ENCODE measurements at places on chromosomes 5 and 9.

GRCh38 chr9:84146893-84147710, 166.5 kb downstream of the RMI1 start:
- no peak for DNase-seq

DNA sequence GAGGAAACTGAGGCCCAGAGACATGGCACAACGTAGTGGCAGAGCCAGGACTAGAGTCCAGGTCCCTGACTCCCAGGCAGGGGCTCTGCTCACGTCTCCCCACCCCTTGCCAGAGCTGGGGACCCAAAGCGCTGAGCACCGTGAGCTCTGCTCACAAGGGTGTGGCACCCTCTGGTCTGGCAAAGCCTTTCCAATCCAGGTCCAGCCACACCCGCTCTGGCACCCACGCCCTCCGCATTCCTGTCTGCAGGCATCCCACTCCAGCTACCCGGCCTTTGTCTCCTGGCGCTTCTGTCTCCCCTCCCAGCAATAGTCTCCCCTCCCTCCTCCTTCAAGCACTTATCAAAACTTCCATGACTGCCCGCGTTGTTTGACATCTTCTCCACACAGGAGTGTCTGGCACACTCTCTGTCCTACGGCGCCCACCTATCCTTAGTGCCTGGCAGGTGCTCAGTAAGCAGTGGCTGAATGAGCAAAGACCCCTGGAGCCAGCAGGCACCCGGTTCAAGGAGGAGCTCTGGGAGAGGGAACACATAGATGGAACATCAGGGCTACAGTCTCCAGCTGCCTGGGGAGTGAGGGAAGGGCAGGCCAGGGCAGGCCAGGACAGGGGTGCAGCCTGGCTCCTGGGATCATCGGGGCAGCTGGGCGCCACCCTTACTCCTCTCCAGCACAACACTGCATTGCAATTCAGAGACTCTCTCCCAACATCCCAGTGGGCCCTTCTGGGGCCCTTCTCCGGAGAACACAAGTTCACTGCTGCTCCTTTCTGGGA, 12.0 kb downstream of the HIGD2A start:
- no peak for DNase-seq

DNA sequence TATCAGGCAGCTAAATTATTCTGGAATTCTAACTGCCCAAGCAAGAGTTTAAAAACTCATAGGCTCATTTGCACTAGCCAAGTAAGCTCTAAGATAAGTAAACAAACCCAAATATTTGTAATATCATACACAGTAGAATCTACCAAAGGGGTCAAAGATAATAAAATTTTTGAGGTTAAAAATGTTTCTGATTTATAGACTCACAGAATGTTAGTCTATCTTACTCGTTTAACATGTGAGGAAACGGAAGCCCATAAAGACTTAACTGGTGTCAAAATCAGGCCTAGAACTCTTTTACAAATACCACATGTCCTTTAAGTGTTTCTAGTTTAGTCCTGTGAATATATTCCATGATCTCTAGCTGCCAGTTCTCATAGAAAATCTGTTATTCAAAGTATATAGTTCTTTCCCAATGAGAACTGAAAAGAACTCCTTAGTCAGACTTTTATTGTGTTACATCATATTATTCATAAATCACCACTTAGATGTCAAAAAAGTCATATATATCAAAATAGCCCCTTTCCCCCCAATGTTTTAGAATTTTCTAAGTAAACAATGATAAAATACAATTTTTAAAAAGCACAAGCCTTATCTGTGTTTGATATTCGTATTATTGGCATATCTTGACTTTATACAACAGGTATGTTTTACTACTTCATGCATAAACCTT, 13.9 kb downstream of the RAB14 start:
- DNase-seq = no peak

GRCh38 chr5:16410338-16410737, 55.3 kb downstream of the ZNF622 start:
- DNase-seq = no peak

DNA sequence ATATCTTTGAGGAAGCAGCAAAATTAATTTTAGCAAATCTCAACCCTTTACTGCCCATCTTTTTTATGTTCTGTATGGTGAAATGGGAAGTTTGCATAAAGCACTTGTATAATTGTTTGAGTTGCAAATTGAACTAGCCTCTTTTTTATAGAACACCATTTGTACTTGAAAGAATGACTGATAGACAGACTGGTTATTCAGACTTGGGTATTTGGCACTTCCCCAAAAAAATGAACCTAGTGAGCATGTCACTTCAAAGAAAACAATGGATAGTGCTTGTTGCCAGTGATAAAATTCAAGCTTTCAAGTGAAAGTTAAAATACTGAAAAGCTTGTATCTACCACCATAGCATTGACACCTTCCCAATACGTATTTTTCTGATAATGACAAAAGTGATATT, 115.8 kb downstream of the ERCC6L2 start:
- DNase-seq = no peak

GRCh38 chr5:82512025-82512424, 233.9 kb upstream of the RPS23 start:
- DNase-seq = no peak

DNA sequence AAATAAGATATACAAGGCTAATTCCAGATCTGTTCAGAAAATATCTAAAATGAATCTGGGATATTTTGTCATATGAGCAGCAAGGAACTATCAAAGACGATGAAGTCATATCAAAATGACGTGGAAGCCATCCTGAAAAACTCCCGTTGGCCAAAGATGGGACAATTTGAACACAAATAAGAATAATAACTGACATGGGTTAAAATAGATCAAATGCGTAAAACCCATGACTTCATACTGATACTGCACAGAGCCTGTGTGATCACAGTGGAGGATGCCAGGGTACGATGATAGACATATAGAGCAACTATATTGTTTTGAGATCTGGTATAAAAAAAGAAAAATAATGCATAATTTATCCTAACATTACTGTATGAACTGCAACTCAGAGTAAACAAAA, 51.0 kb upstream of the PIP5K1B start:
- DNase-seq = no peak

DNA sequence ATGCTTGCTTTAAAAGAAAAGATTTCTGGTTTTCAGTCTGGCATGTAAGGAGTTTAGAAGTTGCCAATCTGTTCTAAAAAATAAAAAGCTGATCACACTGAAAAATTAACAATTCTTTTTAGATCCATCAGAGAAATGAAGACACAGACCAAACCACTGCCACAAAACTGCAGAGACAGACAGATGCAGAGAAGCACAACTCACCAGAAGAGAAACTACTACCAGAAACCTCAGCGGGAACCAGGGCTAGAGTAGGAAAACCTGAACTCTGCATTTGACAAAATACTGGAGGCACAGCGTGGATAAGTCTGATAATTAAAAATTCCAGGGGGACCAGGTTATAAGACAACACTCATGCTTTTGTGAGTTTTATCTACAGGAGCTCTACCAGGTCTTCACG, 28.8 kb downstream of the FBXL17 start:
- DNase-seq = no peak

DNA sequence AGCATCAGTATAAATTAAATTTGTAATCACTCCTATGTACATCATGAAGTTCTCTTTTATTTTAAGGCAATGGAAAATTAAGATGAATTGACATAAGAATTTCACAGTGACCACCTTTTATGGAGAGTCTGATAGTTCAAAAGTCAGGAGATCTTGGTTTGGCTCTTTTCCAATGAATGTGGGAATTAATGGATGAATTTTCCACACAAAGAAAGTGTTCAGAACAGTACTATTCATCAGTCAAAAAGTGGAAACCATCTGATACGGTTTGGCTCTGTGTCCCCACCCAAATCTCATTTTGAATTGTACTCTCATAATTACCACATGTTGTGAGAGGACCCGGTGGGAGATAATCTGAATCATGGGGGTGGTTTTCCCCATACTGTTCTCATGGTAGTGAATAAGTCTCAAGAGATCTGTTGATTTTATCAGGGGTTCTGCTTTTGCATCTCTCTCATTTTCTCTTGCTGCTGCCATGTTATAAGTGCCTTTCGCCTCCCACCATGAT, 24.5 kb downstream of the CCDC125 start:
- DNase-seq = no peak

DNA sequence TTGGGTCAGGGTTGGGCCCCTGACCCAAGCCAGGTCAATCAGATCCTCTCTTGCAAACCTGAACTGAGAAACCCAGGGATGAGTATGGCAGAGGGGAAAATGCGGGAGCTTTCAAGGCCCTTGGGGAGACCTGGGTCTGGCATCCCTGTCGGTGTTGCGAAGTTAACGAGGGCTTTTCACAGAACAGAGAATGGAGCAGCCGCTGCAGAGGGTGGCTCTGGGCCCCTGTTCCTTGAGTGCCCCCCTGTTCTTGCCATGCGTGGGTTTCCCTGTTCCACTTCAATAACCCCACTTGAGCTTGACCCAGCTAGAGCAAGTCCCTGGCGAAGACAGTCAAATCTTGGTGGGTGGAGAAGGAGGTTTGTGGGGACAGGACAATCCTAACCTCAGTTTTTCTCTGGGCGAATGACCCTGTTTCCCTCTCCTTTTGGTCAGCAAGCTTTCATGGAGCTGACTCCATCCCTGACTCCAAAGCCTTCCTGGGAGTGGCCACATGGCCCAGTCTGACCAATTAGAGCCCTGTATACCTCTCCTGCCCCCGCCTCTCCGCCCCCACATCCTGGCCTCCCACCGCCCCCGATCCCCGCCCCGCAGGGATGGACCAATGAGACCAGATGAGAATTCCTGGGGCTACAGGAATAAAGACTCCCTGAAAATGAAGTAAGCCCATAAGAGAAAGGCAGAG, 2.9 kb upstream of the VDAC1 start:
- DNase-seq = no peak

DNA sequence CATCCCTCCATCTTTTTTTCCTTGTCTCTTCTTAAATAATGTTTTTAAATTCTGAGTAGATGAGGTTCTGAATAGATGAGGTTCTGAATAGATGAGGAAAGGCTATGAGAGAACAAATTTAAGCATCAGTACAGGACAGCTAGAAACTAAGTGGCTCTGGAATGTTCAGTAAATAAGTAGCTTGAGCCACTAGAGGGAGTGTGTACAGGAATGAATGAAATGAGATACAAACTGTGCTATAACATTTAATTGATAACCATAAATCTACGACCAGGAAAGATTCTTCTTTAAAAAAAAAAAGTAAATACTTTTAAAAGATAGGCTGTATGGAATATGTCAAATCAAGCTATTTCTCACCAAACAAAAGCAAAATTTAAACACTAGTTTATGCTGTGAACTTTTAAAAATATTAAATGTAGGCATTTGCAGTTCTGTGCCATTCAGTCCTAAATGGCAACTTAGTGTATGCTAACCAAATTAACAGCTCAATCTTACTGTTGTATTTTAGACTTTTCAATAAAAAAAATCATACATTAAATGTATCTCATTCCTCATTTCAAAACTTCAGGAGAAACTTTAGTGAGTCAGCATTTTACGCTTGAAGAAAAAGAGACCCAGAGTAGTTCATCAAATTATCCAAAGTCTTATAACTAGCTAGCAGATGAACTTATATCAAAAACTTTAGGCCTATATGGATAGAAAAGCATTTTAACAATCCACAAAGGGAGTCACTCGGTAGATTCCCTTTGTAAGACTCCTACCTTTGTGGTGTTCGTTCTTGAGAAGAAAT, 70.4 kb upstream of the SNX2 start:
- no peak for DNase-seq

GRCh38 chr9:6911901-6912638, 154.3 kb downstream of the KDM4C start:
- DNase-seq = no peak

GRCh38 chr9:71302776-71303175, 181.4 kb upstream of the TRPM3 start:
- no peak for DNase-seq

DNA sequence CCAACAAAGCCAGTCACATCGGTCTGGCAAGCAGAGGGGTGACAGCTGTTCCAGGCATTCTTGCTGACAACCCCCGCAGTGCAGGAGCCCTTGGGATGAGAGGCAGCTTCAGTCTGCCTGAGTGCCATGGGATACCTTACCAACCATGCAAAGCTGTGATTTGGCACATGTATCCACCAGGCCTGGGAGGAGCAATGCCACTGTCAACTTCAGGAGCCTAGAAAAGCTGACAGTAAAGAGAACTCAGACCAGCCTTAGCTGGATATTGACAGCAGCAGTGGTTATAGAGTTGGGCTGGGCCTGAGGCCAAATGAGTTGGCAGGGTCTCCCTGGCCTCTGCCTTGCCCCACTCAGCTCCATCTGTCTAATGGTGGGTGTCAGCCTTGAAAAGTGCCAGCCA, 10.1 kb upstream of the PLPPR1 start:
- no peak for DNase-seq

GRCh38 chr5:30765227-30765626, 428.3 kb upstream of the CDH6 start:
- DNase-seq = no peak

DNA sequence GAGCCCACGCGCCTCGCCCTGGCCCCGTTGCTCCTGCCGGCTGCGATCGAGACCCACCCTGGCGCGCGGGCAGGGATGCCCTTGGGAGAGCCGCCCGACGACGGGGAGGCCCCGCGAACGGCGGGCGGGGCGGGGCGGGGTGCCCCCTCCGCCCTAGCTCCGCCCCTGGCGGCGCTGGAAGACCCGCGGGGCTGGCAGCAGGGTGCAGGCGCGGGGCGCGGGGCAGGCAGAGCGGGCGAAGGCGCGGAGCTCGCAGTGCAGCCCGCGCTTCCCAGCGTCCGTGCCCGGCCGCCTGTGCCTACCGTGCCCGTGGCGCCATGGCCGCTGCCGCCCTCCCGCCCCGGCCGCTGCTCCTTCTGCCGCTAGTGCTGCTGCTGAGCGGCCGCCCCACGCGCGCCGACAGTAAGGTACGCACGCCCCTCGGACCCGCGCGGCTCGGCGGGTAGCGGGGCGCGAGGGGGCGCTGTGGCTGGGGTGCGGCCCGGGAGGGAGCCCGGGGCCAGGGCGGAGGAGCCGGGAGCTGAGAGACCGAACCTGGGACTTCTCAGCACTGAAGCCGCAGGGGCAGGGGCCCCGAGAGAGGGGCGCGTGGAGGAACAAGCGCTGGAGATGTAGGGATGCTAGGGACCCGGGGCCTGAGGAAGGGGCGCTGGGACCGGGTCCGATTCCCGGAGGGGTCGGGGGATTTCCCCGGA, at the start of gene OLFML2A:
Gene OLFML2A (plus strand): TSS at position 180 of the 695 bp plus-strand sequence. CDS start 138 bp downstream, at position 318.
- DNase-seq = peak; percentile 24

DNA sequence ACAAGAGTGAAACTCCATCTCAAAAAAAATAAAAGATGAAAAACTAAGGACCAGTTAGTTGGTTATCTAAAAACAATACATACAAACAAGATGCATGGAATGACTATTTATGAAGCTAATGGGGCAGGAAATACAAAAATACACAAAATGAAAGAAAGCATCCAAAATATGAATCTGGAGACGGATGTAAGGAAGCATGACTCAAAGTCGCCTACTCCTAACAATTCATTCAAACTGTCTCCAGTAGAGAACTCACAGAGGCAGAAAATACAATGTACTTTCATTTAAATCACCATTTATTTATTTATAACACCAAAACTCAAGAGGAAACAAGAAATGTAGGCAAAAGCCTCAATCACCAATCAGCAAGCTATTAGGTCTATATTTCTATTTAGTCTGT, 68.4 kb downstream of the SCAI start:
- no peak for DNase-seq

Data from stimulated activated CD4-positive, alpha-beta T cell treated with anti-CD3 and anti-CD28 coated beads, Interleukin-4, amount 100 ng/mL, for 48 hours (primary cell).